ENCODE measurements at places on chromosomes 5 and 9.

DNA sequence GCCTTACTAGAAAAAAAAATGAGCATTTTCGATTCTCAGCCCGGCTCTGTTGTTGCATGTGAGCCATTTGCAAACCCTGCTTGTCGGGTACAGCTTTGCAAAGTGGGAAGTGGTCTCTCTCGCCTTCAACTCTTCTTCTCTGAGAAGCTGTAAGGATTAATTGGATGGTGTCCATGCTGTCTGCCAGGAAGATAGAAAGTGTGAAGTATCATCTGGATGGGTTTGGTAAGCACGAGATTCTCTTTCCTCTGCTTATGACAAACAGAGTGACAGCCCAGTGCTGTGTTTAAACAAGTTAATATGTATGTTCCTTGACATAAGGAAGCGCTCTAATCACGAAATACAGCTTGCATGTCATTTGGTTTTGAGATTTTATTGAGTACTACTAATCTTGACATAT lies 109.1 kb upstream of the SPATA31D4 start:
- DNase-seq: no peak

GRCh38 chr5:18975624-18976023 lies 1012.4 kb downstream of the CDH18 start:
- DNase-seq: no peak

GRCh38 chr5:75611311-75612225 lies at the start of gene ANKDD1B:
Gene ANKDD1B (plus strand): TSS chr5:75611453. CDS start chr5:75611635, 182 bp downstream.
- no peak for DNase-seq

- DNase-seq: no peak
These were observed 25.6 kb downstream of the POLR1E start for GRCh38 chr9:37511016-37512010.

DNA sequence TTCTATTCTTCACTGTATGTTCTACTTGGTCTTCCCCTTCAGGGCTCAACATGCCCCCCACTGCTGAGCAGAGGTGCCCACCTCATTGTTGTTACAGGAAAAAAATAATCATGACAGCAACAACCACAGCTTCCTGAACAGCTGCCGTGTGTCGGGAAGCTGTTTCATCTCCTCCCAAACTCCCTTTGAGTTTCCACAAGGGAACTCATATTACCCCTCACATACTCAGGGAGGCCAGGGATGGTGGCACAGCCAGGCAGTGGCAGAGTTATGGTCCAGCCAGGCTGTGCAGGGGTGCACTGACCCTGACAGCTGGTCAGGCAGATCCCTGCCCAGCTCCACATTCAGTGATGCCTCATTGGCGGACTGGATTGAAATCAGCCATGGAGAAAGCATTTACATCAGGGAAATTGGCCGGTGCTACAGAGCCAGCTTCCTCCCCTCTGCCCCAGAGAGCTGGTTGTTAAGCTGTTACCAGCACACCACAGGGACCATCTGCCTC lies 37.3 kb downstream of the SARDH start:
- no peak for DNase-seq

- no peak for DNase-seq
These were observed 7.1 kb downstream of the POU4F3 start for GRCh38 chr5:146345578-146346366.

- DNase-seq: no peak
These were observed 46.5 kb upstream of the IRX2 start for GRCh38 chr5:2797981-2798380.

DNA sequence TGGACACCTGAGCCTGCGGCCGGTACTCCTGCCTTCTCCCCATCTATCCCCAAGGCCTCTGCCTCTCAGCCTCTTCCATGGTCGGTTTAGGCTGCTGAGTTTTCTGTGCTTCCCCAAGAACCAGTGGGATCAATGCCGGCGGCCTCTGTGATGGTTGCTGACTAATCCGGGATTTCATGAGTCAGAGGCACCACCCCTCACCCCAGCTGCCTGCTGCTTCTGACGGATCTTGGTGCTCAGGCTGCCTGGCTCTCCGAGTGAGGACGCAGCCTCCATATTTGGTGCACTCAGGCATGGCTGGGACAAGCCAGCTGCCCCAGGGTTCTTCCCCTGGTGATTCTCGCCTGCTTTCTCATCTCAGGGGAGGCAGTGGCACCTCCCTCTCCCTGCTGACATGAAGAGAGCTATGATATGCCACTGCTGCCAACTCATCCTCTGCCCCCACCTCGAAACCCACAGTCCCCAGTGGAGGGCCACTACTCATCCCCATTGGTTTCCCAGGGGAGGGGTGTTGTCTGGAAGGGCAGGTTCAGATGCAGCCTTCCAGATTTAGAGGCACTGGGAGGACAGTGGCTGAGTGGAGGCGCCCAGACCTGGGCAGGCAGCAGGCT lies 3.3 kb upstream of the MAN1B1 start:
- no peak for DNase-seq

GRCh38 chr9:98569491-98569890 lies 139.2 kb downstream of the GABBR2 start:
- DNase-seq: peak; percentile 37

DNA sequence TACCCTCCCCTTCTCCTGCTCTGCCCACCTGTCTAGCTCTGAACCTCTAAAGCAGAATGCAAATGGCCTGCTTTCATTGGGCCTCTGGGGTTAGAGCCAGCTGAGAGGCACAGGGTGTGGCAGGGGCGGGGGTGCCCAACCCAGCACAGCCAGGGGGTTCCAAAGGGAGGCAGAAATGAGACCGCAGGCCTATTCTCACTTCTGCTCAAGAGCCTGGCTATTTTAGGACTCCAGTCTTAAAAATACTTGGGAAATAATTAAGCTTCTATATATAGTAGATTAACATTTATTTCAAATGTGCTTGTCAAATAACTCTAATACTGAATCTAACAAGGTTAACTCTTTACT lies 5.7 kb downstream of the QSOX2 start:
- DNase-seq: no peak

GRCh38 chr5:149450199-149450598 lies 71.1 kb upstream of the IL17B start:
- DNase-seq: no peak

DNA sequence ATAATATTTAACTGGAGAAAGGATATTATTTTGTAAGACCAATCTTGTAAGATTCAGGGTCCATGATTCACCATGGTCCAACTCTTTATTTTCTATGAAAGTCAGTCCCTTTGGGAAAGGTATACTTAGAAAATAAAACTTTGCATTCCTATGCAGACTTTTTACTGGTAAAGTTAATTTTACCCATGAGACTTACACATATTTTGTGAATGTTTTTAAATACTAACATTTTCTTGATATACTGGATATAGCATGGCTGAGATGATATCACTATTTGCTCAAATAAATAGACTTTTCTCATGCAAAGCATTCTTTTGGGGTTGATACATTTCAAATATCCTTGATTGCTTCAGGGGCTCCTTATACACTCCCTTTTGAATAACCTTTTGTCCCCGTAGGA lies 512.1 kb downstream of the MAN2A1 start:
- DNase-seq: no peak

DNA sequence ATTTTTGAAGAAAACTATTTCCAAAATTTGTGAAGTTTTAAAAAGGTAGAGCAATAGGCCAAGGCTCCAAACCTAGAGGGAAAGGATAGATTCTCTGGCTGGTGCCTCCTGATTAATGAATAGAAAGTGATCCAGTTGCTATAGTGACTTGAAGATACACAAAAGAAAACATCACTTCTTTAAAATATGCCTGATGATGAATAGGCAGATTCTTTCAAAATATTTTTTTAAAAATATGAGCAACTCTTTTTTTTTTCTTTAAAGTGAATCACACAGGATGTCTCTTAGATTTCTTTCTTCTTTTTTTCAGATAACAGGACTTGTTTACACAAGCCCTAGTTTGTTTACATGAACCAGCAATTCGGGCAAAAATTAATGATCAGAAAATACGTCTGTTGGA lies 124.4 kb downstream of the RFK start:
- DNase-seq: no peak

DNA sequence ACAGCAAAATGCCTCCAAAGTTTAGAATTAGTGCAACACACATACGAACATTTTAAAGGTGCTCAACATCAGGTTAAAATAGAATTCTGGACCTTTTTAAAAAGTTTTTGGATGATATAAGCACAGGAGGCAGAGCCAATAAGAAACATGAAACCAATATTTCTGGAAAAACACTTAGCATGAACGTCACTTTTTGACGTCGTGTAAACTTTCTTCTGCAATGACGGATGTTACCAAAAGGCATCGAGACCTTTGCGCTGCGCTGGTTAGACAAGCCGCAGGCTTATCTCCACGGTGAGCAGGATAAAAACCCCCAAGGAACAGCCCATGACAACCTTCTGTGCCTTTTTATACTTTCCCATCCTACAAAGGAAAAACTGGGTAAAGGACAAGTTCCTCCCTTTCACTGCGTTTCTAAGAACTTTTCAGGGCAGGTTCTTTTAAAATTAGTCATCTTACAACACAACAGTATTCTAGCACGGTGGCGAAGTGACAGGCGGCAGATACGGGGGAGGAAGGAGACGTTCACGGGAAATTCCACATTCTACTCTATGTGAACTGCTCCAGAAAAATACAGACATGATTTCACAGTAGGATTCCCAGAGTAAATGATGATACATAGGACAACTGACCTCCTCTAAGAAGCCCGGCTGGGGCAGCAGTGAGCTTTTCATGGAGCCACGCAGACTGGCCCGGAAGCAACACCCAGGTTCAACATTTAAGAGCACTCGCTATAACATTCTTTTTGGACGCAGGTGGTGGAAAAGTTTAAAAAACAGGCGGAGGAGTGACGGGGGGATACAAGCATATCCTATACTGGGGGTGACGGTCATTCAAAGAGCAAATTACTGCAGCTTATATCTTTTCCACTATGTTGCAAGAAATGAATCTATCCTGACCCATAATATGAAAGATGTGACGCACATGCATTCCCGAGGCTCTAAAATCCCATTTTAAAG lies 52.4 kb downstream of the USP20 start:
- peak; percentile 79 for DNase-seq

DNA sequence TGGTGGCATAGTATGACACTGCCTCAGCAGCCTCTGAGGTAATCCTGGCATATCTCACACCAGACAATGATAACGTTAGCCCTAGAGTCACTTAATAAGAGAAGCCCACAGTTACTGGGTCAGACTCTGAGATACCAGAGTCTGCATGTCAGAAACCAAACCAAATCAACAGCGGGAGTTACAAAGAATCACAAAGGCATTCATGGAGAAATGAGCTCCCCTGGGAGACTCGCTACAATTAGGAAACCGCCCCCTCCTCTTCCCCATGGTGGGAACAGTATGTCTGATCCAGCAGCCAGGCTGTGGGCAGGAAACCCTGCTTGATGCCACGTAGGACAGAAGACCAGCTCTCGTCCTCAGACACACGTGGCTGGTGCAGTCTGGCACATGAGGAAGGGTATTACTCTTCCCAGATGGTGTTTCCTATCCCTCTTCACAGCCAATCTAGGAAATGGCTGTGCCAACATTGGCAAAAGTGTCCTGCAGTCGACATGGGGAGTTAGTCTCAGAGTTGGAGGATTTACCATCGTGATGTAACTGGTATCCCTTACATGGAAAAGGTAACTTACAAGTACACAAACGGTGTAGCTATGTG lies 485.4 kb downstream of the ZNF608 start:
- no peak for DNase-seq

DNA sequence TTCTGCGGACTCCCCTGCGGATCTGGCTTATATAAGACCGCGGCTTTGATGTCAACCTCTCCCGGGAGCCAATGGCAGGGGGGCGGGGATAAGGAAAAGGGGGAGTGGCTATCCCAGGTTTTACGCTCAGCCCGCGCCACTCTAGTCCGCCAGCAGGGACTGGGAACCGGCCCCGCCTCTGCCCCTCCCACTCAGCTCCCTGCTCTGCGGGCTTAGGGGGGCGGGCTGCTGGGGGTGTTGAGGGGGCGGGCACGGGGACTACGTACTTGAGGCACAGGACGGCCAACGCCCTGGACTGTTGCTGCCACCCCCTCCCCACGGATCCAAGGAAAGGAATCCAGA lies at the start of gene HAND1:
Gene HAND1 (minus strand): TSS at position 4 of the 342 bp plus-strand sequence. CDS start 219 bp downstream, outside the sequence.
- no peak for DNase-seq

GRCh38 chr9:116435706-116436105 lies 251.4 kb upstream of the TRIM32 start:
- no peak for DNase-seq

DNA sequence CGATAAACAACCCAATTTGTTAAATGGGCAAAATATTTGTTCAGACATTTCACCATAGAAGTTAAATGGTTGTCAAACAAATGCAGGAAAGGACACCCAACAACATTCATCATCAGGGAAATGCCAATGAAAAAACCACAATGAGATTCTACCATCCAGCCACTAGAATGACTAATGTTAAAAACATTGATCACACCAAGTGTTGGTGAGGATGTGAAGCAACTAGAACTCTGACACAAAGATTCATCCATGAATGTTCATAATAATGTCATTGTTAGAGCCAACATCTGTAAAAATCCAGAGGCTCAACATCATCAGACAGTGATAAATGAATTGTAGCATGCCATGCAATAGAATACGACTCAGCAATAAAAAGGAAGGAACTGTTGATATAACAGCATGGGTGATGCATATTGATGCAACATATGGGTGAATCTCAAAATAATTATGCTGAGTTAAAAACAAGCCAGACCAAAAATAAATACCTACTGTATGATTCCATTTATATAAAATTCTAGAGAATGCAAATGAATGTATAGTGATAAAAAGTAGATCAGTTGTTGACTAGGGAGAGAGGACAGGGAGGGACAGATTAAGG lies 55.9 kb upstream of the UNC5A start:
- DNase-seq: no peak

- DNase-seq: no peak
These were observed 48.4 kb downstream of the ZNF608 start for GRCh38 chr5:124697933-124698591.

GRCh38 chr9:124498040-124498439 lies 9.2 kb downstream of the NR5A1 start:
- DNase-seq: no peak

DNA sequence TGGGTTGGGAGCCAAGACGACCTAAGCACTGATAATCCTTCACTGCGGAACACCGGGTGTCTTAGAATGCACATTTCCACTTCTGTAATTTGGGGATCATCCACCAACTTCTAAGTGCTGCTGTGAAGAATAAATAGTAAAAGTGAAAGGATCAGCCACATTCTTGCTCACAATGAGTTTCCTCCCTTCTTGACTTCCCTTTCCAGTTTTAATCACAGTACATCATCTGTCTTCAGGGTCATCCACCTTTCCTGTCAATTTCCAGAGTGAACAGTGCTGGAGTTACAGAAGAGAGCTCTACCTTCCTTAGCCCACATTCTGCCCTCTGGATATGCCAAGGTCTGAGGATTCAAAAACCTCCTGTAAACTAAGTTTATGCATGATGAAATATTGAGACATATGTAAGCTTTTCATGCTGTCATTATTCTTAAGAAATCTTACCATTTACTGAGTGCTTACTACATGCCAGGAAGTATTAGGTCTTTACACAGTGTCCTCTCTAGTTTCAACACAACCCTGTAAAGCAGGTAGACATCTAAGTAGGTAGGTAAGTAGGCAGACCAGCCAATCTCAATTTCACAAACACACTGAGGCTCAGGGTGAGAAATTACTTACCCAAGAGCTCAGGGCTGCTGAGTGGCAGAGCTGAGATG lies 105.2 kb downstream of the CDK5RAP2 start:
- no peak for DNase-seq

GRCh38 chr9:77472646-77473045 lies 175.5 kb downstream of the GNA14 start:
- no peak for DNase-seq
